ENCODE measurements at places on chromosomes 12 and 14.

- H3K4me3 ChIP-seq, result no peak overlapping the region
- no peak overlapping the region for H3K27ac ChIP-seq
- DNase-seq, result no peak
Observed at GRCh38 chr14:90785471-90785870, 30.8 kb downstream of the TTC7B start.

DNA sequence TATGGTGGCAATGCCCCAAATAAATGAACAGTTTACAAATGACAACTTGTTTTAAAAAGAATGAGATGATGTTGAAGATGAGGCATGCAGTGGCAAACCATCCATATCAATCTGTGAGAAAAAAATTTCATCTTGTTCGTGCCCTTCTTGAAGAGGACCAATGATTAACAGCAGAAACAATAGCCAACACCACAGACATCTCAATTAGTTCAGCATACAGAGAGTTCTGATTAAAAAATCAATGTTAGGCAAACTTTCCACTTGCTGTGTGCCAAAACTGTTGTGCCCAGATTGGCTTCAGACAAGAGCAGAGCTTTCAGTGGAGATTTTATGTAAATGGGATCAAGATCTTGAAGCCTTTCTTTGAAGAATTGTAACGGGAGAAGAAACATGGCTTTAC is 329.9 kb downstream of the BMP4 start:
- DNase-seq, result no peak
- H3K4me1 ChIP-seq, result no peaks in the 10 kb centered on the region
- H3K4me3 ChIP-seq, result no peak overlapping the region

GRCh38 chr12:24550609-24551008 is 398.3 kb downstream of the BCAT1 start:
- no peak overlapping the region for H3K4me3 ChIP-seq
- DNase-seq, result no peak
- H3K36me3 ChIP-seq, result no peaks in the 10 kb centered on the region
- H3K27ac ChIP-seq, result no peak overlapping the region
- no peaks in the 10 kb centered on the region for H3K4me1 ChIP-seq
- H3K27me3 ChIP-seq, result no peaks in the 10 kb centered on the region

- peaks cover 8% of the 10 kb centered on the region for H3K27me3 ChIP-seq
- DNase-seq, result peak; percentile 35
- no peaks in the 10 kb centered on the region for H3K36me3 ChIP-seq
- peaks cover 12% of the 10 kb centered on the region for H3K4me1 ChIP-seq
- H3K27ac ChIP-seq, result no peak overlapping the region
Observed at GRCh38 chr14:74257078-74257940, 18.1 kb downstream of the VSX2 start.

Data from effector memory CD4-positive, alpha-beta T cell (primary cell).